NCI-H2171 treated with DMSO at 0.1 percent for 48 hours (cell line): ENCODE measurements at places on chromosomes 6 and 20.

DNA sequence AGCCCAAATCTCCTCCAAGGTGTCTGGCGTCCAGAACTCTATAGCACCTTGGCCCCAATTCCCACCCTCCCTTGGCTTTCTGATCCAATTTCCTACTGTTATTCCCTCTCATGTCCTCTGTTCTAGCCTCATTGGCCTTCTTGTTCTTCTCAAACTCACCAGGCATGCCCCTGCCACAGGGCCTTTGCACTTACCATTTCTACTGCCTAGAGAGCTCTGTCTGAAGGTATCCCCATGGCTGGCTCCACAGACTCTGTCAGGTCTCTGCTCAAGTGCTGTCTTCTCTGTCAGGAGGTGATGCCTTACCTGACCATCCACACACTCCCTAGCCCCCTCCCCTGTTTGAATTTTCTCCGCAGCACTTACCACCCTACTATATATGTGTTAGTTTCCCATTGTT is 5.6 kb upstream of the BMP6 start:
- DNase-seq: no peak

- DNase-seq: no peak
Measured at GRCh38 chr20:33209789-33210188, 7.4 kb upstream of the BPIFA3 start.

GRCh38 chr20:42406826-42407225 is 782.9 kb downstream of the PTPRT start:
- peak; percentile 92 for DNase-seq

- DNase-seq: no peak
Measured at GRCh38 chr6:12474167-12475140, 184.3 kb downstream of the EDN1 start.

- no peak for DNase-seq
Measured at GRCh38 chr20:1322511-1323245, 6.3 kb downstream of the SDCBP2 start.

DNA sequence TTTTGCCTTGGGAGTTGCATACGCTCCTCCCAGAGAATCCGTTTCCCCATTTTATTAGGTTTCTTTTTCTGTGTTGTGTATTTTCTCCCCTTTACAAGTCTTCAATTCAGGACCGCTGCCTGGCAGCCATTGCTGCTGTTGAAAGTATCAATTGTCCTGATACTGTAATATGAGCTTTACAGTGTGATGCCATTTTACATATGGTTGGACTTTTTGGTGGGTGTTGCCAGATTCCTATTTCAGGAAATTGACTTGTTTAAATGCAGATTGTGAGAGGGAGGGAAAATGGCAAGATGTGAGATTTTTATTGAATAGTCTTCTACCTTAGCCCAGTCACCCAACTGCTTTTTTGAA is 1.2 kb downstream of the PANK2 start:
- peak; percentile 81 for DNase-seq
